GOT3 (cell line): ENCODE measurements at places on chromosomes 7 and 10.

DNA sequence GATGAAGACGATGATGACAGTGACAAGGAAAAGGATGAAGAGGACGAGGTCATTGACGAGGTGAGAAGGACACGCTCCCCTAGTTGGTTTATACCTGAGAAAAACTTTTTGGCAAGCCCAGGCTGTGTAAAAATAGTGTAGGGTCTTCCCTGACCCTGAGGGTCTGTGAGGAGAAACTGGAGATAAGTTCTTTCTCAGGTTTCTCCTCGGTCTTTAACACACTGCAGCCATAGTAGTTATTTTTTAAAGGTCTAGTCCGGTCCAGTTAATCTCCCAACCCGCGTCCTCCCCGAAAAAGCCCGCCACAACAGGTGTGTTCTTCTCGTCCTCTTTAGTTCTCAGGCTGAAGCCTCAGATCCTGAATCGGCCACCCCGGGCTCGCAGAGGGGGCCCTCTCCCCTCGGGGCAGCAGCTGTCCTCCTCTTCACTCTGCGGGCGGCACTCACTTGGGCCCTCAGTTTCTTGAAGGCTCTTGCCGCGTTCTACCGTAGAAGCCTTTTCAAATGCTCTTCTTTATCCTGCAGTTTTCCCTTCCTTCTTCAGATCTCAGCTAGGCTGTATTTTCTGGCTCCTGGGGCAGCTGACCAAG lies 411 bp downstream of the BCCIP start:
- no peak for DNase-seq

DNA sequence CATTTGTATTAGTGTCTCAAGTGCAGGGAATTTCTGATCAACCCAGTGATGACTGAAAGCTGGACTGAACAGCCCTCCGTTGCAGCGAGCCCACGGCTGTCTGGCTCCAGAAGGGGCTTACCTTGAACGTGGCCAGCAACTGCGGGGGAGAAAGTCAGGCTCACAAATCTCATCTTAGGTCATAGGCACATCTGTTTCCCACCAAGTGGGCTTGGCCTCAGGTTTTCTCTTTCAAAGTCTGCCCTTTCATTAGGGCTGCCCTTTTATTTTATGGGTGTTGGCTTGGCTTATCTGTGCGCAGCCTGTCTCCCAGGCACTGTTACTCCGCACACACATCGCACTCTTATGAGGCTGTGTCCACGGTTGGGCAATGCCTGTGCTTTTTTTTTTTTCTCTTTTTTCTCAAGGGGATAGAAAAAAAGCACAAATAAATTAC lies 178.0 kb downstream of the JCAD start:
- no peak for DNase-seq

DNA sequence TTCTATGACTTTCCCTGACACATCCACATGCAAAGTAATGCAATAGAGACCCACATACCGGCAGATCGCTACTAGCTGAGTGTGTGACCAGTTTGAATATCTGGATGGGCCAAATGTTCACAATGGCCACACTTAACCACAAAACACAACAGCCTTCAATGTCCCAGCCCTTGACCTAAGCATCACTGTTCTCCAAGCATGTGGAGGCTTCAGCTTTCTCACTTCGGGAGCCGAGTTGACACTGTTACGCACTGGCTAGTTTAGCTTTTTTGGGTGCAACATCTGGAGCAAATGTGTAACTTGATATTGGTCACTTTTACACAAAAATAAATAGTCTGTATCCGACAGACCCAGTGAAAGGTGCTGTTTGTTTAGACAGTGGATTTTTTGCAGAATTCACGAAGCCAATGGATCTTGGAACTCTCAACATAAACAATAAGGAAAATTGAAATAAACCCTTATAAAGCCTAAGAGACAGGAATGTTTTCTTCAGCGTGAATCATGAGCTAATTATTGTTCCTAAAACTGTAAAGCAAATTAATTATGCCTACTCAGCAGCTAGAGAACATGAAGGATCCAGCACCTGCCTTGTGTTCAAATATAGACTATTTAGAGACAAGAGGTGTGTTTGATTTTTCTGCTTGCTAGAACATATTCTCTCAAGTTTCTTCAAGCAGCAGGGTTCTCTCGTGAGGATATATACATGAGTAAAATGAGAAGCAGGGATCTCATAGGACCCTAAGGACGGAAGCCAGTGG lies 117.6 kb upstream of the JCAD start:
- DNase-seq, result no peak

DNA sequence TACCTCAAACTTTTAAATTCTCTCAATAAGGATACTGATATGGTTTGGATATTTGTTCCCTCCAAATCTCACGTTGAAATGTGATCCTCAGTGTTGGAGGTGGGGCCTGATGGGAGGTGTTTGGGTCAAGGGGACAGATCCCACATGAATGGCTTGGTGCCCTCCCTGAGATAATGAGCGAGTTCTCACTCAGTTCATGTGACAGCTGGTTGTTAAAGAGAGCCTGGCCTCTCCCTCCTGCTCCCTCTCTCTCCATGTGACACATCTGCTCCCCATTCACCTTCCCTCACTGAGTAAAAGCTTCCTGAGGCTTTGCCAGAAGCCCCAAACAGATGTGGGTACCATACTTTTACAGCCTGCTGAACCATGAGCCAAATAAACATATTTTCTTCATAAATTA lies 19.2 kb downstream of the ABCB4 start:
- DNase-seq, result no peak

DNA sequence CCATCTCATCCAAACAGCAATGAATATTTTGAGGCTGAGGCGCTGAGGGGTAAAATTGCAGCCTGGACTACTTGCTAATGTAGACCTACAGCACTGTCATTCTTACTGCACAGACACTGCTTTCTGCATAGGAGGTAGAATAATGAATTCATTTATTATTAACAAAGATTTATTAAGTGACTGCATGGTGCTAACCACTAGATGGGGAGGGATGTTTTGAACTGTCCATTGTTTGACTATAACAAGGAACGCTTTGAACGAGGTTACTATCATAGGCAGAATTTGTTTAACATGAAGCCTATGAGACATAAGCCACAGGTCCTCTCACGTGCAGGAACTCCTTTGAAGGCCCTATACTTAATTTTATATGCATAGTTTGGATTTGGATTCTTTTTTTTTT lies 143.8 kb downstream of the CFTR start:
- DNase-seq, result no peak

DNA sequence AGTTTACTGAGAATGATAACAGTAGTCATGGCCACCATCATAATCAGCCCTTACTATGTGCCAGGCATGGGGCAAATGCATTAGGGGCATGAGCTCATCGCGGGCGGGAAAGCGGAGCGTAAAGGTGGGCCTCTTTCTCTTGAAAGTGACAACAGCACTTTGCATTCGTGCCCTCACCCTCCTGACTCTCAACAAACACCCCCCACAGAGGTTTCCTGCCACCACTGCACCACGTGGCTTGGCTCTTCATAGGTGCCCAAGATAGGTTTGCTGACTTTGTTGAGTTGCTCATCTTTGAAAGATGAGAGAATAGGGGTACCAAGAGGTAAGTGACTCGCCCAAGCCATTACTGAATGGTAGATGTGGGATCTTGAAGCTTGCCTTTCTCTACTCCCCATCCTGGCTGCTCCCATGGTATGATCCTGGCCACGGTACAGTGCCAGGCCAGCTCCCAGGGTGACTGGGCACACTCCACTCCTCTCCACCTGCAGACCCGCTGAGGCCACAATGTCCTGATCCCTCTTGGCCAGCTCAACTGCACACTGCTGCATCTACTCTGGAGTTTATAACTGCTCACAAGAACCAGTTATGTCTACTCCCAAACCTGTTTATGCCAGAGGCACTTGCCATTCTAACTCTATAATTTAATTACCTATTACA lies 26.0 kb downstream of the SLIT1 start:
- DNase-seq, result no peak

- DNase-seq, result no peak
These were observed 127.4 kb downstream of the TACC2 start for GRCh38 chr10:122116331-122116730.

DNA sequence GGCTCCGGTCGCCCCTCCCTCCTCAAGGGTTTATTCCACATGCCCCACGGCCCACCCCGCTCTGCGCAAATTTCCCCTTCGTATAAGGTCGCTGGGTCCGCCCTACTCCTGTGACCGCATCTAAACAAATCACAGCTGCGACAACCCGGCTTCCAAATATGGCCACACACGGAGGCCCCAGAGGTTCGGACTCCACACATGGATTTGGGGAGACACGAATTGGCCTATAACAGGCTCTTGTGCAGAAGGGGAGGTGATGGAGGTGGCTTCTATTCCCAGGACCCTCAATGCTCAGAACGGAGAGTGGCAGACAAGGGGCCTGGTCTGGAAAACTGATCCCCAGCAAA lies 90.1 kb downstream of the FOXL3 start:
- DNase-seq, result no peak

- no peak for DNase-seq
These were observed 488.0 kb upstream of the POM121L12 start for GRCh38 chr7:52547308-52547910.

GRCh38 chr10:44260286-44260928 lies 124.5 kb downstream of the CXCL12 start:
- no peak for DNase-seq

DNA sequence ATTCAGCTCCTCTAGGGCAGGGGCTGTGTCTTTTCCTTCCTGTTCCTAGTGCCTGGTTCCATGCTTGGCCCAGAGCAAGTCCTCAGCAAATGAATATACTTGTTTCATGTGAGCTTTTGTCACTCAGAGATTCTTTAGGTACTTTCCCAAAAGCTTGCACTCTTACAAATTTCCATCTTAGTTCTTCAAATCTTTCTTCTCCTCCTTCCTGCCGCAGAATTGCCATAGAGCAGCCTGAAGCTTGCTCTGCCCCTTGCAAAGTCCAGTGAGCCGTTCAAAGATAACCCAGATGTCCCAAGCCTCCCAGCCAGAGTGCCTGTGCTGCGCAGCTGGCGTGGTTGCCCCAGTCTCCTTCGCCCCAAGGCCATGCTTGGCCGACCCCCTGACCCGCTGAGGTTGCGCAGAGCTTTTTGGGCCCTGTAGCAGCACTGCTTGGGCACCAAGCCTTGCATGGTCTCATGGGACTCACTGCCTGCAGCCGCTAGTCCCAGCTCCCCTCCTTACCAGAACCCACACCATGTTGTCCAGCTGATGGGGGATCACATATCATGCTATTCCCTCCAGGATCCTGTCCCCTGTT lies 20.7 kb downstream of the CHST3 start:
- DNase-seq, result no peak

- DNase-seq, result no peak
These were observed 574.2 kb downstream of the CCSER2 start for GRCh38 chr10:84902553-84902952.

- no peak for DNase-seq
These were observed at the start of gene KIAA1549 for GRCh38 chr7:138981332-138982203. Gene KIAA1549, minus strand, starts transcription at chr7:138981389. Its CDS starts 120 bp downstream, at chr7:138981269.

DNA sequence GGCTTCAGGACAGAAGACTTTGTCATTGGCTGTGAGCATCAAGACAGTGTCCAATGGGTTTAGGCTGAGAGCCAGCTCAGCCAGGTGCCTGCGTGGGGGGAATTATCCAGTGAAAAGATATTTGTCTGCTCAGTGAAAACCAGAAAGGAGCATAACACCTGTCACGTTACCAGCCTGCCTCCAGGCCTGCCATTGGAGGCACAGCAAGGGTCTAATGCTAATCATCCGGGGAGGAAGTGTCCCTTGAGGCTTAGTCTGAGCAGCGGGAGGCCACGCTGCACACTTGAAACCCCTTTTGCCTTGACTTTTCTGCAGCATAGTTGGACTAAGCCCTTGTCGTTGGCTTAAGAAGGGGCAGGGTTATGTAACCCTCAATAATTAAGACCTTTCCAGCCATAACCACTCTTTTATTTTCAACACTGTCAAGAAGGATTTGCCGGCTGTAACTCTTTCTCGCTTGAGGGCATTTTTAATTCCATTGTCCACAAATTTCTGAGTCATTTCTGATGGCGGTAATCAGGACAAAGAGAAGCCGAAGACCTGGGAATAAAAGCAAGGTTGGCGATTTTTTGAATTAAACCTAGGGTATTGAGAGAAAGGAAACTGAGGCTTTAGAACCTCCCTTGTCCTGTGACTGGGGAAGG lies 639.6 kb upstream of the FOXK1 start:
- no peak for DNase-seq

- DNase-seq, result no peak
These were observed 84.2 kb downstream of the AUTS2 start for GRCh38 chr7:69682518-69682917.

- no peak for DNase-seq
These were observed 124.2 kb upstream of the ABCB5 start for GRCh38 chr7:20491284-20491683.

GRCh38 chr10:8417631-8418030 lies 363.1 kb downstream of the GATA3 start:
- DNase-seq, result no peak

GRCh38 chr10:23917251-23917840 lies 291.6 kb upstream of the KIAA1217 start:
- no peak for DNase-seq

DNA sequence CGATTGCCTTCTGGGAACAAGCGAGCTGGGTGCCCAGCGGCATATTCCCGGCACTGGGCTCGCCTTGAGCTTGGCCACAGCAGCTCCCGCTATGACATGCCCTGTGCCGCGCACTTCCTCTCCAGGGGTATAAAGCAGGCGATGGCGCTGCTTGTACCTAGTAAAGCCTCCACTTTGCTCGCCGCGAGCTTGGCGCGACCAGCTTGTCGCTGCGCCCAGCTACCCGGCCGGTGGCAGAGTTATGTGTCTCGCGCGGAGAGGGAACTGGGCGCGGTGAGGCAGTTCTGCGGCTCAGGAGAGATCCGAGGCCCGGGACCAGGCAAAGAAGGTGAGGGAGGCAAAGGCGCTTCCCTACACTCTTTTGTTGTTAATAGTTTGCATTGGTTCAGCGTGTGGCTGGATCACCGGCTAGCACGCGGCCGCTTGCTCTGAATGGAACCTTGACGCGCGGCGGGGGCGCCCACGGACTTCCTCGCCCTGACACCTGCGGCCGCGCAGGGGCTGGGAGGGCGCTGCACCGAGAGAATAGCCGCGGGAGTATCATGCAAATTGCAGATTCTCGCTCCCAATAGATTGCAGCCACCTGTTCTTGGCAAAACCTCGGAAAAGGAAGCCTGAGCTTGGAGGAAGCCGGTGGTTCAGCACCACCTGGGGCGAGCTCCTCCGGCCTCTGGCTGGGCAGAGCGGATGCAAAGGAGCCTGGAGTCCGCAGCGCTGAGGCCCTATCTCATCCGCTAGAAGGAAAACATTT lies 3.0 kb upstream of the BUB3 start:
- DNase-seq, result no peak

- no peak for DNase-seq
These were observed 85.1 kb downstream of the KLF6 start for GRCh38 chr10:3699916-3700315.

DNA sequence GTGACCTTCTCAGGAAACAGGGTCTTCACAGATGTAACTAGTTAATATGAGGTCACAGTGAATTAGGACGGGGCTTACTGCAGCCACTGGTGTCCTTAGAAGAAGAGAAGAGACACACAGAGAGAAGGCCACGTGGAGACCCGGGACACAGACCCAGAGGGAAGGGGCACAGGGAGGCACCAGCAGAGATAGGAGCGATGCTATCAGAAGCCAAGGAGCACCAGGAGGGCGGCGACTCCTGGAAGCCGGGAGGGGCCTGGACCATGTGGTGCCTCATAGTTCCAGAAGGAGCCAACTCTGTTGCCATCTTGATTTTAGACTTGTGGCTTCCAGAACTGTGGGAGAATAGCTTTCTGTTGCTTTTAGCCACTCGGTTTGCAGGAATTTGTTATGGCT lies 505.9 kb downstream of the TCERG1L start:
- no peak for DNase-seq

- DNase-seq, result no peak
These were observed 75.7 kb upstream of the CCDC71L start for GRCh38 chr7:106736508-106737201.
